ENCODE measurements at places on chromosomes 16 and 17. TPM values are rescaled to one million over a fixed set of nuclear protein-coding genes. Genes with fewer than 3 reads are reported as not detected.

Gene BAIAP3
- 0.37 TPM for total RNA-seq

Gene CSH2
- not detected for total RNA-seq

Gene NTN1
- 0.06 TPM for total RNA-seq

Gene MYH13
- total RNA-seq = not detected

Gene ASPA
- total RNA-seq = 7.8 TPM

Gene CORO6
- 6.5 TPM for total RNA-seq

Gene MT1H
- not detected for total RNA-seq

Gene C16orf89
- 1.4 TPM for total RNA-seq

Gene SEZ6L2
- total RNA-seq = 57.2 TPM

Gene LGALS9B
- total RNA-seq = not detected

Gene HOXB7
- total RNA-seq = not detected

Gene SEPTIN12
- not detected for total RNA-seq

Gene CDRT15L2
- total RNA-seq = not detected

Gene CALCOCO2
- total RNA-seq = 65.4 TPM

Gene FBXL20
- total RNA-seq = 11.5 TPM

Gene CCL3
- not detected for total RNA-seq

Gene IL21R
- total RNA-seq = 0.25 TPM

Gene STH
- not detected for total RNA-seq

Gene PLEKHG4
- total RNA-seq = 13.0 TPM

Gene TAT
- total RNA-seq = not detected

Gene GNAO1
- total RNA-seq = not detected

Gene KCNJ18
- total RNA-seq = not detected

Gene C17orf113
- total RNA-seq = not detected

Gene SMTNL2
- not detected for total RNA-seq

Gene TMEM235
- not detected for total RNA-seq

Gene NPIPA2
- not detected for total RNA-seq

Gene ZKSCAN2
- 3.1 TPM for total RNA-seq

Gene MYH1
- not detected for total RNA-seq

Gene CCR7
- total RNA-seq = 0.19 TPM

Gene SECTM1
- total RNA-seq = 8.6 TPM

Gene JUP
- 23.7 TPM for total RNA-seq

Gene PRSS27
- total RNA-seq = 0.05 TPM

Gene EPOP
- total RNA-seq = 4.4 TPM

Gene MYH8
- total RNA-seq = not detected

Gene CSH1
- not detected for total RNA-seq

Gene TMEM238L
- total RNA-seq = not detected

Gene NPB
- total RNA-seq = 0.62 TPM

Gene CAMTA2
- 16.0 TPM for total RNA-seq
